ENCODE measurements at places on chromosomes 5 and 9.

DNA sequence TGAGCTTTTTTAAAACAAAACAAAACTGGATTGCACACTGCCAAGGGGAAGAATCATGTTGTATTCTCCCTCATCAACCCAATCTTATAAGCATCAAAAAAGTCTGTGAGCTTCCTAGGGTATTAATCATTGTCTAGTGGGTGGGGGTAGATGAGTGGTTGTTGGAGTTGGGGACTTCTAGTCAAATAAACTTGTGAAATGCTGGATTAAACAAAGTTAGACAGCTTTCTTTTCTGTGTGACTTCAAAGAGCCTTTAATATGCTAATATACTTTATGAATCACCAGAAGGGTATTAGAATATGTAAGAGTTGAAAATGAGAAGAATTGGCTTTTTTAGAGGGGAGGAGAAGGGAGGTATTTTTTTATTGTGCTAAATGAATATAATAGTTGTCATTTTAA, 87.7 kb downstream of the GALNT10 start:
- DNase-seq = no peak

DNA sequence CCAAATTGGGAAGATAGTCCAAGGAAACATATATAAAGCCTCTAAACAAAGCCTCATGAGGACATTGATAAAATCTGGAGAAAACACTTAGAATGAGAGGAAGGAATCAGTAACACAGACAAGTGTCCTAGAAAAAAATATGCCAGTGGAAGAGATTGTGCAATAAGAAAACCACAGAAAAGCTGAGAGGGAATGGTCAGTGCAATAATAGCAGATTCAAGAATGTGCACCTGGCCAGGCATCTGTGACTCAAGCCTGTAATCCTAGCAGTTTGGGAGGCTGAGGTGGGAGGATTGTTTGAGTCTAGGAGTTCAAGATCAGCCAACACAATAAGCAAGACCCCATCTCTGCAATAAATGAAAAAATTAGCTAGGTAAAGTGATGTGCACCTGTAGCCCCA, 691.2 kb upstream of the CDH6 start:
- DNase-seq = no peak

DNA sequence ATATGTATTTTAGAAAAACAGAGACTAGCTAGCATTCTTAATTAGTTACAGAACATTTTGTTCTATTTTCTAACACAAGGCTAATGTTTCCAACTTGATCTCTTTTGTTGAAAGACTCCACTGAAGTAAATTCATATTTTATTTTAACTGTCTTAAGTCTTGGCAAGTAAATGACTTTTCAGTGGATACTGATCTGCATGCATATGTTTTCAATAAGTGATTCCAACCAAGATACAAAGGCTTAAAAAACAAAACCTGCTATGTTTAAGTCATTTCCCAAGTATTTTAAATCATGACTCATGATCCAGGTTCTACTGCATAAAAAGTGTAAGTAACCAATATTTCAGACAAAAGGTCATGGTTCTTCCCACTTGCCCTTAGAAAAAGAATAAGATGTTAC, 5.7 kb downstream of the CDO1 start:
- DNase-seq = no peak

GRCh38 chr5:138635265-138635664, 60.1 kb upstream of the HSPA9 start:
- DNase-seq = no peak

GRCh38 chr5:142813220-142813619, 43.0 kb downstream of the ARHGAP26 start:
- DNase-seq = no peak
